Right forelimb (tissue), 1 donor: ENCODE measurements at places on chromosomes 7 and 10.

DNA sequence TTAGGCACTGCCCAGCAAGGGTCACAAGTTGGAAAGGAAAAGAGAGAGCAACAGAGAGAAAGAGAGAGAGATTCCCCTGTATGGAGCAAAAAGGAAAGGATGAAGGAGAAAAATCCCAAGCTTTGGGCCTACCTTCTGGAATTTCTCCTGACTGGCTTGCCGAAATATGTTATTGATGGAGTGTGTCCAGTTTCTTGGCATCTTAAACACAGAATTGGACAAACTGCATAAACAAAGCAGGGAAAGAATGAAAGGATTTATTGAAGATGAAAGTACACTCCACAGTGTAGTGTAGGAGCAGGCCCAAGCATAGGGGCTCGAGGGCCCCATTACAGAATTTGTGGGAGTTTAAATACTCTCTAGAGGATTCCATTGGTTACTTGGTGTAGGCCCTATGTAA, 627.8 kb upstream of the CNTNAP2 start:
- no peak for DNase-seq

GRCh38 chr10:13803566-13804554, 217.1 kb downstream of the PRPF18 start:
- no peak for DNase-seq

GRCh38 chr10:19302117-19302516, 253.5 kb downstream of the MALRD1 start:
- DNase-seq, result no peak

GRCh38 chr7:36367561-36368077, 22.0 kb upstream of the ANLN start:
- DNase-seq, result no peak

DNA sequence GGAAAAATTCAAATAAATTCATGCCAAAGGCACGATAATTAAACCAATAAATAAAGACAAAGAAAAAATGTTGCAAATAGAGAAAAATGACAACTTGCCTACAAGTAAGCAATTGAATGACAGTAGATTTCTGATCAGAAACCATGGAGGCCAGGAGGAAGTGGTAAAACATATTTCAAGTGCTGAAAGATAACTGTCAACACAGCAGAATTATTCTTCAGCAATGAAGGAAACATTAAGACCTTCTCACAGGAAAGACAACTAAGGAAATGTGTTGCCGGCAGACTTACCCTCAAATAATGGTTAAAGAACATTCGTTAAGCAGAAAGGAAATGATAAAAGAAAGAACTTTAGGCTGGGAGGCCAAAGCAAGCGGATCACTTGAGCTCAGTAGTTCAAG, 30.4 kb downstream of the RUNDC3B start:
- no peak for DNase-seq

DNA sequence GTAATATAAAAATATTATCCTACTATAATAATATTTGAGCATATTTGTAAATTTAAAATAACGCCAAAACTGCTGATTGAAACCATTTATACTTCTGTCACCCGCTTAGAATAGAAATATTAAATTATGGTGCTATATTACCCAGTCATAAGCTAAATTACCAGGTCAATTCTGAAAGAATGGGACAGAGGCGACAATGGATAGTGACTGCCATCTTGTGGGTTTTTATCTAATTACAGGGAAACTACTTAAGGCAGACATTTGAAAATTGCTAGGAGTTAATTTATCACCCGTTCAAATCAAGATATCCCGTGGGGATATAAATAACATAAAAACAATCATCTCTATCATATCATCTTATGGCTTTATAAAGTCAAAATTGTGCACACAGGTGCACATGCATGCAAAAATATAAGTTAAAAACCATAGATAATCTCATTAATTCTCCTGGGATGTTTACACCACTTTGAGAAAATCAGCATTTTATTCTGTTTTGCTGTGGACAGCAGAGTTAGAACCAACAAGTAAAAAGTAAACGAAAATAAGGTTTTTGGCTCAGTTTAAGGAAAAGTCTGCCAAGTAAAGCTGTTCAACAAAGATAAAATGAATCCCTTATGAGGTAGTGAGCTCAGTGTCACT, 41.3 kb upstream of the HPSE2 start:
- DNase-seq, result no peak
